NAMALWA (cell line): ENCODE measurements at places on chromosomes 12 and 14.

GRCh38 chr12:32158525-32158924 is 51.9 kb downstream of the BICD1 start:
- DNase-seq, result no peak

GRCh38 chr12:51871918-51872688 is 15.8 kb upstream of the ANKRD33 start:
- no peak for DNase-seq

DNA sequence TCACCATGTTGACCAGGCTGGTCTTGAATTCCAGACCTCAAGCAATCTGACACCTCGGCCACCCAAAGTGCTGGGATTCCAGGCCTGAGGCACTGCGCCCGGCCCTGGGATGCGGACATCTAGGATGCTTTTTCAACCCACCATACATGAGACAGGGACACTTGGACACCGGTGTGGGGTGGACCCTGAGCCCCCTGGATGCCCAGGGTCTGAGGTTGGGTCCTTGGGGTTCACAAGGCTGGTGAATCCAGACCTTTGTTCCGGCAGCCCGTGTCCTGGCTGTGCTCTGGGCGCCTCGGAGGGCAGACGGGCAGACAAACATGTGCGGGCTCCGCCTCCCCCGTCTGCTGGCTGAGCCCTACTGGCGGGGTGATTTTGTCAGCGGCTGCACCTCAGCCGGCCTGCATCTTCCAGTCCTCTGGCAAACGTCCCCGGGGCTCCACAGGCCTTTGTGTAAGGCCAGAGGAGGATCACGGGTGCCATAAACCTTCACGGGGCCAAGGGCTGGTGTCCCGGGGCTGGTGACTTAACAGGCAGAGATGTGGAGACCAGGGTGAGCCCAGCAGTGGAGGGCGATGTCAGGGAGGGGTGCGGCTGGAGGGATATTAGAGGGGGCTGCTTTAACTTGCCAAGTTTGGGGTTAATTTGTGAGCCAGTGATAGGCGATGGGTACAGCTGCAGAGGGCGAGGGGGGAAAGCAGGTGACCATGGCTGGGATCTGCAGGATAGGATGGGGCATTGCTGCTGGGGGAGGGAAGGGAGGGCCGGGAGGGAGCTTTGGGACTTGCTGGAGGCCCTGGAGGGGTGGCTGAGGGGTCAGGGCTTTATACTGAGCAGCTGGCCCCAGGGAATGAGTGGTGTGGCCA is 5.8 kb downstream of the ASPG start:
- DNase-seq, result no peak

DNA sequence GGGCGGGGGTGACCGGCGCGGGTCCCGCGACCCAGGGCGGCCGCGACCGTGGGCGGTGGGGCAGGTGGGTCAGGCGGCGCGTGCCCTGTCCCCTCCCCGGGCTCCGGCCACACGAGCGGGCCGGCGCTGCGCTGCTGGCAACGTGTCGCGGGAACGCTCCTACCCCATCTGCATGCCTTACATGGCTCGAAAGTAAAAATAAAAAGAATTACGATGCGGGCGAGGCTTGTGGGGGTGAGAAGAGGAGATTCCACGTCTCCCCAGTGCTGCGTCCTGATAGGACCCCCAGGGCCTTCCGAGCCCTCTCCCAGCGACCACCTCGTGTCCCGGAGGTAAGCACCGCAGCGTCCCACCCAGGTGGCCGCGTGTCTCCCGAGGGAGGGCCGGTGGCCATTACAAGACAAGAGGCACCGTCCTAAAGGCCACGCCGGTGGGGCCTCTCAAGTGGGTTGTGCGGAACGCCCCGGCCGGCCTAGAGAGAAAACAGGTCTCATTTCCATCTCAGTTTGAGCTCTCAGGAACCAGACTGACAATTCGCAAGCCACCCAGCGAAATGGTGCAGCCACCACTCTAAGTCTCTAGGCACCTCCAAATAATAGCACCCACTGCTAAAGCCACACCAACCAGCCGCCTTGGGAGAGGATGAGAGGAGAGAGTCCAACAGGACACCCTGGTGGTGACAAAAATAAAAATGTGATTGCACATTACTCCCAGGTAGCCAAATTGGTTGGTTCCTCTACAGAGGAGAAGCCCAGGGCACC is 612 bp upstream of the FOXN3 start:
- DNase-seq, result peak; percentile 89

- DNase-seq, result no peak
Observed at GRCh38 chr12:19695244-19696098, 256.2 kb downstream of the AEBP2 start.

DNA sequence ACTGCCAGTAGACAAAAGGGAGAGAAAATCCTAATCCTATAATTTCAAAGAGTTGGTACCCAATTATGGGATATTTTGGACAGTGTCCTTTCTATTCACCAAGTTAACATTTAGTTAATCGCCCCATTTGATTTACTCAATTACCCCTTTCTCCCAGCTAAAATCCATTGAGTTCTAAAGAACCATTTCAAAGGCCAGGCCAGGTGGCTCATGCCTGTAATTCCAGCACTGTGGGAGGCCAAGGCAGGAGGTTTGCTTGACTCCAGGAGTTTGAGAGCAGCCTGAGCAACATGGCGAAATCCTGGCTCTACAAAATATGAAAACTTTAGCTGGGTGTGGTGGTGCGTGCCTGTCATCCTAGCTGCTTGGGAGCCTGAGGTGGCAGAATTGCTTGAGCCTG is 5.5 kb upstream of the GPR19 start:
- DNase-seq, result no peak

GRCh38 chr14:37594971-37595808 is at the start of the genes FOXA1 and TTC6:
Gene FOXA1, minus strand, starts transcription at chr14:37595249. Its CDS starts 277 bp downstream, at chr14:37594972.
Gene TTC6, plus strand, starts transcription at chr14:37595629. Its CDS starts 26,436 bp downstream, at chr14:37622065.
- DNase-seq, result no peak

DNA sequence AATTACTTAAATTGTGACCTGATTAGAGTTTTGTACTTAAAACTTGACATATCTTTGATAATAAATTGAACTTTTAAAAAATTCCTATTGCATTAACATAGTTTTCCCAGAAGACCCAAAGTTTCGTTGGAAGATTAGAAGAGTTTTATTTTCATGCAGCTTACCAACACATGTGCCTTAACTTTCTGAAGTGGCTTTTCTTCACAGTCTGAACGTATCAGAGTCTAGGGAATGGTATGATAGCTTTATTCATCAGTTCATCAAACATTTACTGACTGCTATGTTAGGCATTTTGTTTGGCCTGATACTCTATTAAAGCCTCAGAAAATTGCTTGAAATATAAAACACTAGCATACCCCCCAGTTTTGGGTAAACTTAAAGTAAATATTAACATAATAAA is 65.2 kb downstream of the MARK3 start:
- DNase-seq, result no peak

DNA sequence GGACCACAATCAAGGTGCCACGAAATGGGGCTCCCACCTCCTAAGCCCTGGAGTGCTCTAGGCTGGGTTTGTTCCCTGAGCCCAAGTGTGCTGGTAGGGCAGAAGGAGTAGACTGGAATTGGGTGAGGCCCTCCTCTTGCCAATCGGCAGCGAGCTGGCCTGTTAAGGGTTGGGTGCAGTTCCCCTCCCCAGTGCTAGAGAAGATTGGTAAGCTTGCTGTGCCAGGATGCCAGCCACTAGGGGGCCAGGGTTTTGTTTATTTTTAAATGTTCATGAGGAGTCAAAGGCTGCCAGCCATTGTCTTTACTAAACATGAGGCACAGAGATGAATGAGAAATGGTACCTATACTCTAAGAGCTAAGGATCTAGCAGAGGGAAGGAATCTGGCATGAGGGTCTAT is 79.7 kb downstream of the SPTB start:
- peak; percentile 22 for DNase-seq
